ENCODE measurements at places on chromosomes 12 and 14.

DNA sequence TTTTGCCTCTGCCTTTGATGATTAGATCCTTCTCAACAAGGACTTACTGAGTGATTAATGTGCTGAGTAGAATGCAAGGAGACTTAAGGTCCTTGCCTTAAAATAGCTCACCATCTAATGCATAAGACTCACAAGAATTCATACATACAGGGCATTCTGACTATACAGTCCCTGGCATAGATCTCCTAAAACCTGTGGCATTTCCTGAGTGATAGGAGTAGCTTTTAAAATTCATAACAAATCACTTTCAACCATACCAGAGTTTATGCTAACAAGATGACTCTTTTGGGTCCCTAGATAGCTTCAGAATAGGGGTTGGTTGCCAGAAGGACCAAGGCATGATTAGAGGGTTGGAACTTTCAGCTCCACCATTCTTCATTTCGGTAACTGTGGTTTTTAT lies 48.8 kb downstream of the STXBP6 start:
- DNase-seq, result no peak

GRCh38 chr12:40733871-40734270 lies 41.6 kb downstream of the CNTN1 start:
- no peak for DNase-seq

DNA sequence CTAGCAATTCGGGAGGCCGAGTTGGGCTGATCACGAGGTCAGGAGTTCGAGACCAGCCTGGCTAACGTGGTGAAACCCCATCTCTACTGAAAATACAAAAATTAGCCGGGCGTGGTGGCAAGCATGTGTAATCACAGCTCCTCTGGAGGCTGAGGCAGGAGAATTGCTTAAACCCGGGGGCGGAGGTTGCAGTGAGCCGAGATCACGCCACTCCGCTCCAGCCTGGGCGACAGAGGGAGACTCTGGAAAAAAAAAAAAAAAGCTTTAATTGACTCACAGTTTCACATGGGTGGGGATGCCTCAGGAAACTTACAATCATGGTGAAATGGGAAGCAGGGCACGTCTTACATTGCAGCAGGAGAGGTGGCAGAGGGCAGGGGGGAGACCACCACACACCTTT lies 30.6 kb upstream of the SLC2A3 start:
- DNase-seq, result no peak

GRCh38 chr12:128606051-128606450 lies 217.7 kb downstream of the SLC15A4 start:
- peak; percentile 5 for DNase-seq

DNA sequence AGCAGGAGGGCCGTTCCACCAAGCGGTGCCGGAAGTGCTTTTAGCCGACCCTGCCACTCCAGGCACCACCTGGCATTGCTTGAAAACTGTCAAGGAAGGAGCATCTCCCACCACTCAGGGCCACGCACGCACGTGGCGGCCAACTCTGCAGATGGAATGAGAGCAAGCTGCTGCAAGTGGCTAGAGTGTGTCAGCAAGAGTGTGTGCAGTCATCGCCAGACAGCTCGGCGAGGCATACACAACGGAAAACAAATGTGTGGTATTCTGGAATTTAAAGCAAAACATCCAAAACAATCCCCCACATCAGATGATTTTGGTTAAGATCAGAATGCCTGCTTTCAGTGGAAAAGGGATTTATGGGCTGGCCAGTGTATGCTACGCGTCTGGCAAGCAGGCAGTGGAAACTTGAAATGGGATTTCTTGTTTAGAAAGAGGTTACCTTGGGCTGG lies 11.2 kb downstream of the CD9 start:
- no peak for DNase-seq

- DNase-seq, result no peak
Observed at GRCh38 chr12:93381161-93381975, 3.6 kb downstream of the NUDT4 start.
